ENCODE measurements at places on chromosomes 12 and 14.

GRCh38 chr12:26939953-26940352 is 1.7 kb downstream of the FGFR1OP2 start:
- DNase-seq, result no peak

- no peak for DNase-seq
These were observed 448.1 kb downstream of the ADAMTS20 start for GRCh38 chr12:43103866-43104265.

- no peak for DNase-seq
These were observed 127.2 kb downstream of the RIMBP2 start for GRCh38 chr12:130588696-130589539.

GRCh38 chr12:89213139-89213538 is 139.2 kb downstream of the DUSP6 start:
- no peak for DNase-seq

GRCh38 chr12:5417500-5417899 is 14.4 kb upstream of the NTF3 start:
- no peak for DNase-seq

- DNase-seq, result no peak
These were observed 13.9 kb downstream of the PELI2 start for GRCh38 chr14:56131865-56132833.

GRCh38 chr12:4819654-4820053 is 90.1 kb upstream of the KCNA1 start:
- no peak for DNase-seq

DNA sequence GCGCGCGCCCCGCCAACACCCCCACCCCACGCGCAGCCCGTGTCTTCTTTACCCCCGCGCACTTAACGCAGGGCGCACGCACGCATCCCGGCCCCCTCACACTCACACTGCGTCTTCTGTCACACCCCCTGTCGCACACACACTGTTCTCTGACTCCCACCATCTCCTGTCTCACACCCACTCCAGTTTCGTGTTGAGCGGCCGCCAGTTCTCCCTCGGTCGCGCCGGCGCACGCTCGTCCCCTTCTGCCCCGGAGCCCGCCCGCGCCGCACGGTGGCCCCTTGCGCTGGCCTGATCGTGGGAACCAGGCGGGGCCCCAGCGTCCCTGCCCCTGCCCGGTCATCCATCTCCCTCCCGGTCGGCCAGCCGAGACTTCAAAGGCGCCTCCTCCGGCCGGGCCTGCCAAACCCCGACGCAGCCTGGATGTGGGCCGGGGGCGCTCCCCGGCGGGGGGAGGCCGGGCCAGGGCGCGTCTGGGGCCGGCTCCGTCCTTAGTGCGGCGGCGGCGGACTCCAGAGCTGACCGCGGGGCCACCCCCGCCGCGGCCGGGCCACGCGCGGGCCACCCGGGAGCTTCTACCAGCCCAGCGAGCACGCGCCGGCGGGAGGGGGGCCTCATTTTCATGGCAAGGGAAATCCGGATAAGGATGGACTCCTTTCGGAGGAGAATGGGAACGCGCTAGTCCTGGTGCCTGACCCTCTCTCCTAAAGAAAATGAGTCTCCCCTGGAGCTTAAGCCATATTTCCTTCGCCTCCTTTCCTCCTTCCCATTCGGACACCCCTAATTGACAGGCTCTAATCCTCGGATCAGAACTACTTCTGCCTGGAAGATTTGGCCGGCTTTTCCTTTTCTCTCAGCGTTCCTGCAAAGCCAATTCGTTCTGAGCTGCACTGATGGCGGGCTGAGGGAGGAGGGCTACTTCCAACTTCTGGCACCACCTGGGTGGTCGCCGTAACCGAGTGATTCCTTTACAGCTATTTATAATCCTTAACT is 82.0 kb upstream of the HMGA2 start:
- peak; percentile 20 for DNase-seq

GRCh38 chr14:30305346-30305745 is 253.6 kb upstream of the G2E3 start:
- DNase-seq, result no peak

DNA sequence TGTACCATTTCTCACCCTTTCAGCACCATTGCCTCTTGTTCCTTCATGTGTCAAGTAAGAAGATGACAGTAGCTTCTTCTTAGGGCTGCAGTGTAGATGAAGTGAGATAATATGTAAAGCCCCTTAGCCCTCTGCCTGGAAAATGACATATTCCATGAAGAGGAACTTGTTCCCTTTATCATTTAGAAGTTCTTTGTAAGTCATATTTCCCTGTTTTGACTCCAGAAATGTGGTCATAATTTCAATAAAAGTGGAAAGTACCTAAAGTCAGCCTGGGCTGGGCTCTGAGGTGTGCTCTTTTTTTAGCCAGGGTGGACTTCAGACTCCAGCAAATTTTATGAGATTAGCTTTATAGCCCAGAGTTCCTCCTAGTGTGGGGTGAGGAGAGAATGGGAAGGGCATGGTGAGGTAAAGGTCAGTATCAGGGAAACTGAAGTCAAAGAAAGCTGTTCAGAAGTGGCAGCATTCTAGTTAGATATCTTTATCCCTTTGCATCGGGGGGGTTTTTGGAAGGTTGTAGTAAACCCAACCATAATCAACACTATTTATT is 92.5 kb downstream of the TMCC3 start:
- no peak for DNase-seq

- no peak for DNase-seq
These were observed 63.2 kb downstream of the SLC24A4 start for GRCh38 chr14:92386165-92386564.

DNA sequence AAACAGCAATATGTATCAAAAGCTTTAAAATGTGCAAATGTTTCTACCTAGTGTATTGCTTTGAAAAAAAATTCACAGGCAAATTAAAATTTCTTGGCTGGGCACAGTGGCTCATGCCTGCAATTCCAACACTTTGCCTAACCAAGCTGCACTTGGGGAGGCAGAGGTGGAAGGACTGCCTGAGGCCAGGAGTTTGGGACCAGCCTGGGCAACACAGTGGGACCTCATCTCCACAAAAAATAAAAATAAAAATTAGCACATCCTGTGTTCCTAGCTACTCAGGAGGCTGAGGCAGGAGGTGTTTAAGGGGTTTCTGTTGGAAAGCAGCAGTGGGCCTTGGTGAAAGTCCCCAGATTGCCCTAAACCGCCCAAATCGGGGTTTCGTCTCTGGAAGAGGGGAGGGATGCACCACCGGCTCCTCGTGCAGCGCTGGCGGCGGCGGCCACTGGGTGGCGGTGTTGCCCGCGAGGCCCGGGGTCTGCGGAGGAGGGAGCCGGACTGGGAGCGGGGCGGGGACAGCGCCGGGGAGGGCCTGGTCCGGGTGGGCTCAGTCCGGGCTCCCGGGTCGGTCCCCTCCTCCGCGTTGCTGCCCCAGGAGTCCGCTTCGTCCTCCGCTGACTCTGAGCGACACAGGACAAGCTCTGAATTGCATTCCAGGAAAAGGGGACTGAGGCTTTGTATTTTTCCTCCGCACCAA is 265.6 kb downstream of the AACS start:
- DNase-seq, result peak; percentile 50

DNA sequence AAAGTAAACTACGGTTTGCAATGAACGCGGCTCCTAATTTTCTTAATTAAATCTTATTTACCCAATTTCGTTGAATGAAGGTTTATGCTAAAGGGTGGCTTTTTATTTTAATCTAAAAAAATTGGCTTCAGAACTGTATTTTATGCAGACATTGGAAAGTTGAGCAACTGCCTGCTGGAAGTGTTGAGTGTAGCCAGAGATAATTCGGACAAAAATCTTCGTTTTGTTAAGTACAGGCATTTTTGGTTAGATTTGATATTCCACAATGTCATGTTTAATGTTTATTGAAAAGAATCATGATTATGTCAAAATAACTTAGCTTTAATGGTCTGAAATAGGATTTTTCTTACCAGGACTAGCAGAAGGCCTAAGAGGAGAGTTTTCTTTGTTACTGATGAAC is 875 bp downstream of the IRAK3 start:
- DNase-seq, result no peak

DNA sequence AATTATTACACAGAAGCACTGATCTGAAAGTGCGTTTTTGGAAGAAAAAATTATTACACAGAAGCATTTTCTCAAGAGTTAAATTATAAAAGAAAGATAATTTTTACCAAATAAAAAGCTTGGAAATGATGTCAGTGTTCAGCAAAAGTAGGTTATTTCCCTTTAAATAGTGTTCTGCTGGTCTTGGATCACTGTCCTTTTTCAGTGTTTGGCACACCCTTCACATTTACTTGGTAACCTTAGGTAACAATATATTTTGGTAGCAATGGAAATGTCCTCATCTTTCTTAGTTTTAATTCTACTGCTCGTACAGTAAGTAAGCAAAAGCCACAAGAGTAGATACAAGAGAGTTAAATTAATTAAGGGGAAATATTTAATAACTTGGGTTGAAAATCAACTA is 40.3 kb downstream of the FERMT2 start:
- DNase-seq, result no peak
